ENCODE measurements at places on chromosomes 7 and 10. TPM values are rescaled to one million over a fixed set of nuclear protein-coding genes. Genes with fewer than 3 reads are reported as not detected.

DNA sequence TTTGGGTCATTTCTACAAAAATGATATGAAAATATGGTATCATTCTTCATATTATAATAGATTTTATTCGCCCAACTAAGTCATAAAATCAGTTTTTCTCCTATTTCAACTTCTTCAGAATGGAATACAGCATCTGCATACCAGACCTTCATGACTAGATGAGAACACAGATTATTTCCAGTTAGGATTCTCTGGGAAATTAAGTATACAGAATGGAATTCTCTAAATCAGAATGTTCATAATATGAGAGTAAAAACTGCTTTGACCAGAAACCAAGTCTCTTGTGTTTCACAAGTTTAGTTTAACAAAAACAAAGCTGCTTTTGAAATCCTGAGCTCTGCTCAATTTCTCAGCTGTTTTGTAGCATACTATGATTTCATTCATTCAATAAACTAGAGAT lies 160.3 kb upstream of the SEMA3A start:
- H3K36me3 ChIP-seq = no peaks in the 10 kb centered on the region
- H3K27ac ChIP-seq = no peak overlapping the region
- H3K4me1 ChIP-seq = no peaks in the 10 kb centered on the region
- no peak for DNase-seq

DNA sequence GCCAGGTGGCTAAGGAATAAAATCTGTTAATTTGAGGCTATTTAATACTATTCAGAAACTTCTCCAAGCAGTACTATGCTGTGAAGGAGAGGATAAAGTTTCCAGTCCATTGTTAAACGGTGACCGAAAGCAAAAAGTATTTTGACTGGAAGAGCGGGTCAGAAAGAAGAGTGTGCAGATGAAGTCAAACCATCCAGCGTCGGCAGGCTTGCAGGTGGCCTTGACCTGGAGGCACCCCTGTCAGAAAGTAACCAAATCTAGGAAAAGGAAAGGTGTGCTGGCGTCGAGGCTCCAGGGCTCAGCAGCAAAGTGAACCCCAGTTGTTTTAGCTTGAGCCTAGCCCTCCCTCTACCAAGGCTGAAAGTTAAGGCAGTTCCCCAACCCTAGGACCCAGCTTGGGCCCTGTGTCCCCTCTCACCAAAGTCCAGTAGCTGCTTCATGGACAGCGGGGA lies 544 bp downstream of the PDK4 start:
- no peak overlapping the region for H3K27ac ChIP-seq
- H3K27me3 ChIP-seq = peaks cover 26% of the 10 kb centered on the region
- no peaks in the 10 kb centered on the region for H3K36me3 ChIP-seq
- H3K4me3 ChIP-seq = no peak overlapping the region

The RBP3 gene
- total RNA-seq = not detected

The ATOH7 gene
- not detected for total RNA-seq
